Spinal cord (tissue), 10 donors: ENCODE measurements at places on chromosomes 1 and 21.

GRCh38 chr21:35048706-35049617, at the start of gene RUNX1:
RUNX1 (minus strand) TSS chr21:35049302.
- H3K27ac ChIP-seq: no peak within 1 kb of the TSS
- H3K4me3 ChIP-seq: no peak within 1 kb of the TSS
- no peak for DNase-seq
- H3K27me3 ChIP-seq: no peaks in the 10 kb centered on the region
- H3K36me3 ChIP-seq: no peaks in the 10 kb centered on the region

- H3K4me3 ChIP-seq: no peak overlapping the region
- peaks cover 18% of the 10 kb centered on the region for H3K4me1 ChIP-seq
- no peaks in the 10 kb centered on the region for H3K36me3 ChIP-seq
- no peak overlapping the region for H3K27ac ChIP-seq
These were observed 63.9 kb downstream of the SYF2 start for GRCh38 chr1:25168193-25169071.

DNA sequence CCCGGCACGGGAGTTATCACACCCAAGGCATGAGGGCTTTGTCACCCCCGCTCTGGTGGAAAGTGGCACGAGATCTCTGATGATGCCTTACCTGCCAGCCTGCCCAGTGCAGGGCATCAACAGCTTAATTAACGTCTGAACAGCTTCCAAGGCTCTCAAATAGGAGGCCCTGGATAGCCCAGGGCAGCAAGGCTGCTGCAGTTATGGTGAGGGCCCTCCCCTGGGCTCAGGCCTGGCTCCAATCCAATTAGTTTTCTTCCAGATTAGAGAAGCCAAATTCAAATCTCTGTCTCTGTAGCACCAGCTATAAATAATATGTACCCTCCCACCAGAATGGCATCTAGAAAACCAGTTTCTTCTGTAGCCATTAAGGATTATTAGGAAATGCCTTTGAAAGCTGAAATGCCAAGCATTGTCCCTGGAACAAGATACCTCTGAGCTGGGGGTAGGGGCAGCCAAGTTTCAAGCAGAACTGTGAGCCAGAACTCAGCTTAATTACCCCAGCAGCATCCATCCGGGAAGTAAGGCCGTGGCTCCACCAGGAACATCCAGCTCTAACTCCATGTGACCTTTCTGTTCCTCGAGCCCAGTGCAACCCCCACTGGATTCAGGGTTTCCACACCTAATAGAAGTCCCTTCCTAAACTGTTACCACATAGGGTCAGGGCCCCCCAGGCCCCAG, 12.5 kb downstream of the QSOX1 start:
- peaks cover 39% of the 10 kb centered on the region for H3K36me3 ChIP-seq
- H3K27ac ChIP-seq: no peak overlapping the region
- peaks cover 25% of the 10 kb centered on the region for H3K4me1 ChIP-seq
- H3K4me3 ChIP-seq: no peak overlapping the region
- H3K27me3 ChIP-seq: no peaks in the 10 kb centered on the region

DNA sequence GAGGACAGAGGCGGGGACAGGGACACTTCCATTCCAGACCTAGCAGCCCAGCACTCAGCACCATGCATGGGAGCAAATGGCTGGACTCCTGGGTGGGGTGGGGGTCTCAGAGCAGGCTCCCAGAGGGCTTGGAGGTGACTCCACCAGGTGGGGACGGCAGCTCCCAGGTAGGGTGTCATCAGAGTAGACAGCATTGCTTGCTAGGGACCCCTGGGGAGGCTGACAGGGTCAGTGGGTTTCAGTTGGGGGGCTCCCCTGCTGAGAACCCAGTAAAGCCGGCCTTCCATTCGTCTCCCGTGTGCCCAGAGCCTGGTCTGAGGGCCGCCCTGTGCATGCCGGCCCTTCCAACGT, 4.8 kb upstream of the GJC2 start:
- no peak overlapping the region for H3K4me3 ChIP-seq
- H3K27ac ChIP-seq: no peak overlapping the region
- H3K27me3 ChIP-seq: no peaks in the 10 kb centered on the region
- H3K4me1 ChIP-seq: peaks cover 58% of the 10 kb centered on the region
- DNase-seq: no peak
- H3K36me3 ChIP-seq: peaks cover 84% of the 10 kb centered on the region

GRCh38 chr1:206495493-206496046, 11.8 kb upstream of the RASSF5 start:
- no peaks in the 10 kb centered on the region for H3K27me3 ChIP-seq
- peaks cover 6% of the 10 kb centered on the region for H3K36me3 ChIP-seq
- DNase-seq: no peak
- no peak overlapping the region for H3K4me3 ChIP-seq

DNA sequence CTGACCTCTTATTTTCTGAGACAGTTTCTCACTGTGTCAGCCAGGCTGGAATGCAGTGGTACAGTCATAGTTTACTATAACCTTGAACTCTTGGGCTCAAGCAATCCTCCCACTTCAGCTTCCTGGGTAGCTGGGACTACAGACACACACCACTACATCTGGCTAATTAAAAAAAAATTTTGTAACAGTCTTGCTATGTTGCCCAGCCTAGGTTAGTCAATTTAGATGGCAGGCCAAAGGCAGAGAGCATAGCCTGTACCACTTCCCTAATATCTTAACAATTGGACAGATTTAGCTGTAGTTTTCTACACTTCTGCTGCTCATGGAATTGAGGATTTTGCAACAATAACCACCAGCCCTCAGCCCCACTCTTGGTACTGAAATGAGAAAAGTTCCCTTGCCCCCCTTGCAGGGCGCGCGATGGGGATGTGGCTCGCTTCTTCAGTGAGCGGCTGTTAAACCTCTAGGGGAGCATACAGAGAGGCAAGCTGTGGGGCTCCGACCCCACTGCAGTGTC, 34.9 kb upstream of the PTGFRN start:
- H3K27me3 ChIP-seq: no peaks in the 10 kb centered on the region
- H3K27ac ChIP-seq: no peak overlapping the region
- no peak for DNase-seq
- peaks cover 16% of the 10 kb centered on the region for H3K4me1 ChIP-seq

- peaks cover 6% of the 10 kb centered on the region for H3K4me1 ChIP-seq
- H3K27me3 ChIP-seq: no peaks in the 10 kb centered on the region
- DNase-seq: no peak
- H3K4me3 ChIP-seq: no peak overlapping the region
These were observed 15.0 kb downstream of the CAMSAP2 start for GRCh38 chr1:200753650-200754198.

DNA sequence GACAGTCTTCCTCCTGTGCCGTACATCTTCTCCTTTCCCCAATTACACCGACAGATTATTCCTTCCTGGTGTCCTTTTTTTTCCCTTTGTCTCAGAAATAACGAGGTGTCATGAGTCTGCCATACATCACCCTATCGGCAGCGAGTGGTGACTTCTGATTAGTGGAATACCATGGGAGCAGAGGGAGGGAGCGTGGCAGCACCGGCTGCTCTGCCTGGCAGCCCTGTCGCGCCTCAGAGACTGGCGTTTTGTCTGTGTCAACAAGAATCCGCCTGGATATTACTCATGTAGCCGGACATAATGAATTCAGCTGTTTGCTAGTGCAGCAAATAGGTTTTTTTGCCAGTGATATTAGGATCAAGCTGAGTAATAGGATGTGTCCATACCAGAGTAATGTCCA, 51.8 kb downstream of the UTP25 start:
- peaks cover 7% of the 10 kb centered on the region for H3K4me1 ChIP-seq
- no peak overlapping the region for H3K4me3 ChIP-seq
- no peaks in the 10 kb centered on the region for H3K36me3 ChIP-seq
- peaks cover 9% of the 10 kb centered on the region for H3K27me3 ChIP-seq

- no peak overlapping the region for H3K27ac ChIP-seq
- H3K36me3 ChIP-seq: peaks cover 3% of the 10 kb centered on the region
- H3K4me1 ChIP-seq: peaks cover 16% of the 10 kb centered on the region
- H3K27me3 ChIP-seq: no peaks in the 10 kb centered on the region
These were observed 30.0 kb upstream of the AGPAT3 start for GRCh38 chr21:43835050-43835449.

GRCh38 chr1:24932284-24932683, 2.2 kb upstream of the RUNX3 start:
- H3K27me3 ChIP-seq: peaks cover 85% of the 10 kb centered on the region
- H3K4me1 ChIP-seq: peaks cover 26% of the 10 kb centered on the region
- no peaks in the 10 kb centered on the region for H3K36me3 ChIP-seq
- no peak overlapping the region for H3K4me3 ChIP-seq
- no peak overlapping the region for H3K27ac ChIP-seq
- no peak for DNase-seq

DNA sequence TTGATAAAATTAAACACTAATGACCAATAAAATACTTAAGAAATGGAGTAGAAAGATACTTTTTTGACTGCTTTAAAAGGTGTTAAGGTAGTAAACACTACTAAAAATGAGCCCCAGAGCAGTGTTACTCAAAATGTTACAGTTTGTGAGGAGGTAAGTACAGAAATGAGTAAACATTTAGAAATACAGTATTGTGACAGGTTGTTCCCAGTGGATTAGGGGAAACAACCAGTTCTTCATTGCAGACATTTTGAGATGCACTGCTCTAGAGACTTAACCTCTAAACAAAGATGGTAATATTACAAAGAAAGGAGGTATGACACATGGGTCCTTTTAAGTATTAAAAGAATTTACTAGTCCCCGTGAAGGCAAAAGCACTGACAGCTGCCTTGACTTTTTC, 12.7 kb downstream of the DHX9 start:
- peaks cover 34% of the 10 kb centered on the region for H3K36me3 ChIP-seq
- no peak for DNase-seq
- no peak overlapping the region for H3K4me3 ChIP-seq
- no peak overlapping the region for H3K27ac ChIP-seq

DNA sequence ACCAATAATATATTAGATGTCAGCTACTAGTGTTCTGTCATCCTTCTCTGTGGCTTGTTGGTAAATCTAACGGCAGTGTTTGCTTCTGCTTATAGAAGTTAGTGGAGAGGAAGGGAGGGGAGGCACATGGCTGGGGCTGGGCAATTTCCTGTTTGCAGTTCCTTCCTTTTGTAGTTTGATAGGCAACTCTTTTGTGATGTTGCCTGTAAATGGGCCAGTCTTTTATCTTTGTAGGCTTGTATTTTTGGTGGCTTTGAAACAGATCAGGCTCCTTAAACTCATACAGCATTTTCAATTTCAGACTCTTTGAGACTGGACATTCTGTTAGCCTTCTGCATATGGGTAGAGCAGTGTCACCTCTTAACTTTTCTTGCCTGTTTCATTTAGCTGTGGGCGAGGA, 48.1 kb downstream of the CDC14A start:
- H3K27ac ChIP-seq: no peak overlapping the region
- DNase-seq: peak; percentile 19
- no peaks in the 10 kb centered on the region for H3K4me1 ChIP-seq
- no peaks in the 10 kb centered on the region for H3K27me3 ChIP-seq
- H3K36me3 ChIP-seq: no peaks in the 10 kb centered on the region

GRCh38 chr1:234553240-234554188, 56.5 kb downstream of the IRF2BP2 start:
- DNase-seq: peak; percentile 74
- no peaks in the 10 kb centered on the region for H3K27me3 ChIP-seq
- no peaks in the 10 kb centered on the region for H3K36me3 ChIP-seq

DNA sequence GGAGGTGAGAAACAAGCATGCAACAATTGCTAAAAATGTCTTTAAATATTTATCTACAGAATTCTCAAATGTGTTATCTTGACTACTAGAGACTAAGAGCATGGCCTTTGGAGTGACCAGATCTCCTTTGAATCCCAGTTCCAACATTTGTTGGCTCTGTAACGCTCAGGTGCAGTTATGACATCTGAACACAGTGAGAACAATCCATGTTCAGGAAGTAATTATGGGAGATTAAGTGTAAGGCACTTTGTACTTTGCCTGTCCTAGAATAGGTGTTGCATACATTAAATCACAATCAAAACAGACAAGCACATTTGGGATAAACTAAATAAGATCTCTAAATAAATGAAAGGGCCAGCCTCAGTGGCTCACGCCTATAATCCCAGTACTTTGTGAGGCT, 454.5 kb downstream of the SMYD3 start:
- no peaks in the 10 kb centered on the region for H3K27me3 ChIP-seq
- no peak overlapping the region for H3K4me3 ChIP-seq
- H3K27ac ChIP-seq: no peak overlapping the region
- no peaks in the 10 kb centered on the region for H3K36me3 ChIP-seq

- no peak for DNase-seq
- no peaks in the 10 kb centered on the region for H3K4me1 ChIP-seq
- H3K27me3 ChIP-seq: no peaks in the 10 kb centered on the region
- no peak overlapping the region for H3K27ac ChIP-seq
These were observed 106.8 kb upstream of the USP24 start for GRCh38 chr1:55321942-55322341.

- no peaks in the 10 kb centered on the region for H3K36me3 ChIP-seq
- no peak overlapping the region for H3K4me3 ChIP-seq
These were observed 4.1 kb downstream of the ETV3L start for GRCh38 chr1:157095551-157095950.

DNA sequence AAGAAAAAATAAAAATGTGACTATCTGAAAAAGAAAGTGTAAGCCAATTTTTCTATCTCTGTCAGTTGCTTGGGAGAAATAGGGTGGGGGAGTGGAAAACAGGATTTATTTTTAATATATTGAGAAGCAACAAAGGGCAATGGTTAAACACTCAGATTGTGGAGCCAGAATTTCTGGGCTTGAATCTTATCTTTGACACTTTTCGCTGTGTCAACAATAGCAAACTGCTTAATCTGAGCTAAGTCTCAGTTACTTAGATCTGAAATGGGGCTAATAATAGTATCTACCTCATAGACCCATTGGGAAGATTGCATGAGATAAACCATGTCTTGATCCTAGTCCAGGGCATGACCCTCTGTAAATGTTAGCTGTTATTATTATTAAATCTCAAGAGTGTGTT, 468.1 kb downstream of the ADGRL2 start:
- H3K27ac ChIP-seq: no peak overlapping the region
- DNase-seq: no peak
- H3K27me3 ChIP-seq: no peaks in the 10 kb centered on the region
- H3K36me3 ChIP-seq: no peaks in the 10 kb centered on the region
- H3K4me1 ChIP-seq: no peaks in the 10 kb centered on the region

GRCh38 chr1:55604749-55605148, 389.6 kb upstream of the USP24 start:
- H3K4me1 ChIP-seq: no peaks in the 10 kb centered on the region
- DNase-seq: no peak
- no peaks in the 10 kb centered on the region for H3K27me3 ChIP-seq
- H3K4me3 ChIP-seq: no peak overlapping the region
- H3K36me3 ChIP-seq: no peaks in the 10 kb centered on the region

DNA sequence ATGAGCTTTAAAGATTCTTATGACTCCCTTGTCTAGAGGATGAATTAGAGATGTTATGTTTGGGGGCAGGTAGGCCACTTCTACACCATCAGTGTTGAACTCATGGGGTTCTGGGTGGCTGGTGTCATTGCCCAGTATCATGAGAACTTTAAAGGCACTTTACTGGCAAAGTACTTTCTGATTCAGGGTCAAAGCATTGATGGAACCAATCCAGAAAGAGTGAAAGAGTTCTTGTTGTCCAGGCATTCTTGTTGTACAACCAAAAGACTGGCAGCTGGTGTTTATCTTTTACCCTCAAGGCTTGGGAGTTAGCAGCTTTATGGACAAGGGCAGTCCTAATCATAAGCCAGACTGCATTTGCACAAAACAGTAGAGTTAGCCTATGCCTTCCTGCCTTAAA, 673.0 kb downstream of the USP25 start:
- no peaks in the 10 kb centered on the region for H3K27me3 ChIP-seq
- DNase-seq: no peak
- H3K4me3 ChIP-seq: no peak overlapping the region
- H3K4me1 ChIP-seq: peaks cover 3% of the 10 kb centered on the region
